Pancreas (tissue), 10 donors: ENCODE measurements at places on chromosomes 11 and 22.
A peak's percentile ranks its signal among the peaks of the same experiment; 100 is the strongest.

DNA sequence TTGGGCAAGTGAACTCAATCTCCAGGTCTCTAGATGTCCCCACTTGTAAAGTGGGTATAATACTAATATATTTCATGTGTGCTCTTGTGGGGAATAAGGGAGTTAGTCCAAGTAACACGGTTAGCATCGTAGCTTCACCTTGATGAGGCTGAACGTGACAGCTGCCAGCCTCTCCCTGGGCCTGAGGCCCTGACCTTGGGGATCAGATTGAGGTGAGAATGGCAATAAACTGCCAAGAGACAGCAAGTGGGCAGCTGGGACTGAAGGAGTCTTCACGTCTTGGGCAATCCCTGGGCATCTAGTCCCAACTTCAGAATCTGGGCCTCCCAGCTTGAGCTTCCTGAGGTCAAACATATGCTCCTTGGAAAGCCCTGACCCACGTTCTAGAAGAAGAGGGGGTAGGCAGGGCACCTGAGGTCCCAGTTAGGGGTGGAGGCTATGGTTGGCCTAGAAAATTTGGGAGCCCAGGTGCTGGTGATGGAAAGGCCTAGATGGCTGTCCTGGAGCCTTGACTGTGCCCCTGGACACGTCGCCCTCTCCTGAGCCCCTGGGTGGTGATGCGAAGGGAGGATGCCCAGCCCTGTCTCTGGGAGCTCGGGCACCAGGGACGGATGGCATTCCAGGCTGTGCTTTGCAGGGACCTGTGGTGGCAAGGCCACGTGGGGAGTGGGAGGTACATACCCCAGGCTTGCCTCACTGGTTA lies 23.4 kb downstream of the ADAMTS15 start:
- DNase-seq, result no peak

- DNase-seq, result no peak
Measured at GRCh38 chr11:26106726-26107125, 225.2 kb upstream of the ANO3 start.

- DNase-seq, result no peak
Measured at GRCh38 chr22:48147404-48147803, 1385.0 kb downstream of the TBC1D22A start.

- DNase-seq, result peak; percentile 79
Measured at GRCh38 chr22:41446057-41446501, 522 bp downstream of the TOB2 start.

DNA sequence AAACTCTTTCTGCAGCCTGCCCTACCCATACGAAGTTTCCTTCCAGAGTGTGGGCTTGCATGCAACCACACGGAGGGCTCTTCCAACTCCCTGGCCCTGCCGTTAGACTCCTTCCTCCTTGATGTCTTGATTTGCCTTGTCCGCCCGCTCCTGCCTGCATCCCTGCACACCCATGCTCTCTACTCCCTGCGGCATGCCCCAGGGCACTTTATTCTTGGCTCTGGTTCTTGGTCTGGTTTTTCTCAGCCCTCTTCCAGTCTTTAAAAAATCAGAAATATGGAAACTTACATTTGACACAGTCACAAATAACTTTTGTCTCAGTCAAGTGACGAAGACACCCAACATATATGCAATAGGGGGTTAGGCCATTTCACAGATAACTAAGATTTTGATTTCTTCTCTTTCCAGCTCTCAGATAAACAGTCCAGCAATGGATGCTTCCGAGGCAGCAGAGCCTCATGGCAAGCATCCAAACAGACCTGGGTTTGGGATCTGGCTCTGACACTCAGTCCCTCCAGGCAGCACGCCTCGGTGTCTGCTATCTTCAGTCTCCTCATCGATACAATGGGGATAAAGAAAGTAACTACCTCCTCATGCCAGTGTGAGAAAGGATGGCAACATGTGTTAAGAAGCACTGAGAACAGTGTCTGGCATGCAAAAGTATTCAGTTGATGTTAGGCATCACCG lies 15.7 kb upstream of the OPCML start:
- no peak for DNase-seq

DNA sequence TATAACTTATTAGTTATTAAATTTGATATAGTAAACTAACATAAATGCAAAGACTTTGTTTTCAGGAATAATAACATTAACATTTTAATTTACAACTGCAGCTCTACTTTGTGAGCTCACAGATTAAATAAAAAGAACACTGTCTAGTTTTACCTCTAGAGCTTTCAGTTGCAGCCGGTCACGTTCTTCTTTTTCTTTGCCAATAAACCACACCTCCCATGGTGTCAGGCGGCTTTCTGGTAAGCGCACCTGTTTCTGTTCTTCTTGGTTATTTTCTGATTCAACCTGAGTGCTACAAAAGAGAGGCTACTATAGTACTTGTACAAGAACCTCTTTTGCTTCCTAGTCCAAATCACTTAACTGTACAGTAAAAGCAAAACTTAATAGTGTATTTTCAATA lies 5.8 kb downstream of the CCDC34 start:
- no peak for DNase-seq

DNA sequence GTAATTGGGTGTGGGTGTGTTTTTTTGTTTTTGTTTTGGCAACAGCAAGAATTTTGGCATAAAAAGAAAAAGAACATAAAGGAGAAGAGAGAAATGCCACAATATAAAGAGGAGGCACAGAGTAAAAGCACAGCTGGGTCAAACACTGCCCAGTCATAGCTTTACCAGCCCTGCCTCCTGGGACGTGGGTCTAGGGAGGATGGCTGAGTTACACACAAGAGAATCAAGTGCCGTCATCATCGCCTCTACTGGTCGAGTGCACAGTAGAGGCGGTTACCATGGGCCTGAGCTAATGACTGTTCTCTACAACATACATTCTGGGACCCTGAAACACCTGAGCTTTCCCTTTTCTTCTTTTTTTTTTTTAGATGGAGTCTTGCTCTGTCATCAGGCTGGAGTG lies 87.6 kb upstream of the BID start:
- no peak for DNase-seq

- DNase-seq, result peak; percentile 26
Measured at GRCh38 chr11:126080161-126080941, 17.7 kb upstream of the CDON start.

- no peak for DNase-seq
Measured at GRCh38 chr22:20114506-20115475, 1.1 kb upstream of the RANBP1 start.

- no peak for DNase-seq
Measured at GRCh38 chr11:19763330-19763729, 50.7 kb downstream of the NAV2 start.

- DNase-seq, result peak; percentile 38
Measured at GRCh38 chr11:59102259-59102765, 4.7 kb upstream of the FAM111B start.

DNA sequence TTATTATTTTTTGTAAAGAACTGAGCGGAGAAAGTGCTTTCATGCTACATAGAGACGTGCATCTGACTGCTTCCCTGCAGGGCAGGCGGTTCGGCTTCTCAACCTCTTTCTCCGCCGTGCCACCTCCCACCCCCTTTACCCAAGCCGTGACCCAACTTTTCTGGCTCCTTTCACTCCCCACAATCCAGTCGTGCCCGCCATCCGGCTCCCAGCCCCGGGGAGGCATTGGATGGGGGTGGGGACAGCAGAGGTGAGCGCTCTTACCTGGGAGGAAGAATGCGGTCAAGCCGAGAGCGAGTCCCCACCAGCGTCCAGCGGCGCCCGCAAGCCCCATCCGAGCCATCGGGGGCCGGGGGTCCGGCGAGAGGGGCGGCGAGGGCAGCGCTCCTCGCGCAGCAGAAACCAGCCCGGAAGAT lies 781 bp downstream of the NECTIN1 start:
- DNase-seq, result peak; percentile 81

- no peak for DNase-seq
Measured at GRCh38 chr22:45511847-45512261, 9.2 kb downstream of the FBLN1 start.

DNA sequence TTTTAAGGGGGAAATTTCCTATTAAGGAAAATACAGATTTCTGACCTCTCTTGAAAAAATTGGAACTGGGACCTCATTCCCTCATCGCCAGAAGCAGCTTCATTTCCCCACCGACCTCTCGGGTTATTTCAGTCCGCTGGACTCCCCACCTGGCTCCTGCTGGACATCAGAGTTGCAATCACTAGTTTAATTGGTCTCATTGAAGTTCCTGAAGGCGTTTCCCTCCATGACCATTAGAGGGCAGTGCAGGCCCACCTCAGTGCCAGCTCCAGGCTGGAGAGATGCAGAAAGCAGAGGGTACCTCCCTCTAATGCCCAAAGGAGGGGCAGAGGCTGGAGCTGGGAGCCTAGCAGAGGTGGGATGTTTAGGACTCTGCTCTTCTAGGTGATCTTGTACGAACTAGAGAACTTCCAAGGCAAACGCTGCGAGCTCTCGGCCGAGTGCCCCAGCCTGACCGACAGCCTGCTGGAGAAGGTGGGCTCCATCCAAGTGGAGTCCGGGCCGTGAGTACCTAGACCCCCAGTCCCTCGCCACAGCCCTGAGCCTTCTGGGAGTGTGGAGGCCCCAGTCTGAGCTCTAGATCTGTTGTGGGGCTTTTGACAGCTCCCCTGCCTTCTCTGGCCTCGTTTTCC lies 2.7 kb downstream of the CRYBB3 start:
- peak; percentile 75 for DNase-seq

DNA sequence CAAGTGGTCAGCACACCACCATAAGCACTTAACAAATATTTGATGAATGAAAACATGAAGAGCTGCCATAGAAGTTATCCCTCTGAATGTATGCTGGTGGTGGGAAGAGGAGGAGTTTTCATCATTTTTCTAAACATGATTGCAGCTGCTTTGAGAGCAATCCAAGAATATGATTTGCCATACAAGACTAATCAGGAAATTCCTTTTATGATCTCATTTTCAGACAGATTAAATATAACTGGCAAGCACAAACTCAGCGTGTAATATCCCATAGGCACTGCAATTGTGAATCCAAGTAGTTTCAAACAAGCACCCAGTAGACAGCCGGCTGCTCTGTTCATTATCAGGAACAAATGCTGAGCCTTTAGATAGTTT lies 505.7 kb upstream of the LUZP2 start:
- no peak for DNase-seq

DNA sequence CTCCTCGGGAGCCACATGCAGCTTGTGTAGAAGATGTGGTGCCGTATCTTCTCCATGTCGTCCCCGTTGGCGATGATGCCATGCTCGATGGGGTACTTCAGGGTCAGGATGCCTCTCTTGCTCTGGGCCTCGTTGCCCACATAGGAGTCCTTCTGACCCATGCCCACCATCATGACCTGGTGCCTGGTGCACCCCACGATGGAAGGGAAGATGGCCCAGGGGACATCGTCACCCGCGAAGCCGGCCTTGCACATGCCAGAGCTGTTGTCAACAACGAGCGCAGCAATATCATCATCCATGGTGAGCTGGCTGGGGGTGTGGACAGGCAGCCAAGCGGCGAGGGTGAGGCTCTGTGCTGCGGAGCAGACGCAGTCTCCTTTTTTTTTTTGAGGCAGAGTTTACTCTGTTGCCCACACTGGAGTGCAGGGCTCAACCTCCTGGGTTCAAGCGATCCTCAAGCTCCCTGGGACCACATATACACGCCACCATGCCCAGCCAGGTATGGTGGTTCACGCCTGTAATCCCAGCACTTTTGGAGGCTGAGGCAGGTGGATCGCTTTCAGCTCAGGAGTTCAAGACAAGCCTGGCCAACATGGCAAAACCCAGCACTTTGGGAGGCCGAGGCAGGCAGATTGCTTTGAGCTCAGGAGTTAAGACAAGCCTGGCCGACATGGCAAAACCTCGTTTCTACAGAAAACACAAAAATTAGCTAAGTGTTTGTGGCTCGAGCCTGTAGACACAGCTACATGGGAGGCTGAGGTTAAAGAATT lies 17.3 kb upstream of the EP300 start:
- DNase-seq, result no peak

DNA sequence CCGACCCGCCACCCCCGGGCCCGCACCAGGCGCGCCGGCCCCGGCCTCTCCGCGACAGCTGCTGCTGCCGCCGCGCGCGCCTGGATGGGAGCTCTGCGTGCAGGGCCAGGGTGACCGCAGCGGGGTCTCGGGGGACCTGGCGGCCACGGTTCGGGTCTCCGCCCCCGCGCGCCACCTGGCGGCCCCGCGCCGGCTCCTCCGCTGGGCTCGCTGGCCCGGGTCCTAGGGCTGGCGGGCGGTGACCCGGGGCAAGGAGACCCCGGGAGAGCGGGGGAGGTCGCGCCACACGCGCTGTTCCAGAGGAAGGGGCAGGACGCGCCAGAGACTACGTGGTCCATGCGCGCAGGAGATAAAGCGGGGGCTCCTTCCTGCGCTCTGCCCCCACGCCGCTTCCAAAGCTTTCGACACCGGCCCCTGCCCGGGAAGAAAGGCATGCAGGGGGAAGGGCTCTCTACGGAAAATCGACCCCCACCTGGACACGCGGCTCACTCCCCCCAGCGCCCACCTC lies 562 bp downstream of the SHANK2 start:
- DNase-seq, result peak; percentile 57

GRCh38 chr11:31790649-31791048 lies 20.5 kb downstream of the PAX6 start:
- no peak for DNase-seq

DNA sequence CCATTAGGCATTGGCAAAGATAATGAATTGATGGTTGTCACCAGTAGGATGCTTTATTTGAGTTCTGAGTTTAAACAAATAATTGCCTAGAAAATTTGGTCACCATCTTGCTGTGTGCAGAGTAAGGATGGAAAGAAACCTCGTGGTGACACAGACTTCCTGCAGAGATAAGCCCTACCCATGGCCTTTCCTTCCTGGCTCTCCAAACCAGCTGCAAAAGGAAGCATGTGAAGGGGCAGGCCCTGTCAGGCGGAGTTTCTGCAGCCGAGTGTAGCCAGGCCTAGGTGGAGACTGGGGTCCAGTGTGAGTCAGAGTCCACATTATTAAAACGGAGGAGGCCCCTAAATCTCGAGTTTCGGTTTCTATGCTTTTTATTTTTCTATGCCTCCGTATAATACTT lies 83.1 kb upstream of the ADSL start:
- no peak for DNase-seq

DNA sequence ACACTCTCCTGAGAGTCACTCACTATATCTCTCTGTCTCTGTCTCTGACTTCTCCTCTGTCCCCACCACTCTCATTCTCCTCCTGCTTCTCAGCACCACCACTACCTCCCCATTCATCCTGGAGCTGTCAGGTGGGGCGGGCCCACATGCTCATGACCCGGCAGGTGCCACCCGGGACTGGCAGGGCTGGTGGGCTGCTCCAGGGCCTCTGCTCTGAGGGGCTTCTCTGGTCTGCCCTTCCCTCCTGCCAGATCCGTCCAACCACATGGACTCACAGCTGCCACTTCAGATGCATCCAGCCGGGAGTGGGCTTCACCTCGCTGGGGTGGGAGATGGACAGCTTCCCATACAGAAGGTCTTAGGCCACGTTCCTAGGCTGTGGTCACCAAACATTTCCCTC lies 4.8 kb upstream of the EMID1 start:
- DNase-seq, result no peak
